ENCODE measurements at places on chromosomes 3 and 15.

- DNase-seq, result no peak
Measured at GRCh38 chr15:66646308-66646707, 55.7 kb upstream of the SMAD6 start.

DNA sequence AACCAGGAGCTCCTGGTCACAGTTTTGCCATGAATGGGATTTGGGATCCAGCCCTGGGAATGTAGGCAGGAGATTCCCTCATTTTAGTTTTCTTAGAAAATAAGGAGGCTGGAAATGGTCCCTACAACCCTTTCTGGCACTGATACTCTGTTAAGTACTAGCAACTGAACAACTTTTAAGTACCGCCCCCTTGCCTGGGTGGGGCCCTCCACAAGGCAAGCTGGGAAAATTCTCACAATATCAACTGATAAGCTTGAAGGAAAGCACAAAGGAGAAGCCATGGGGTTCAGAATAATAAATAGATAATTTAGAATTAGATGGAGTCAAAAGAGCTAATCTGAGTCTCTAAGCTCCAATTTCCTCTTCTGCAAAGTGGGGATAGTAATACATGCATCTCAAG is 4.2 kb upstream of the DGKG start:
- DNase-seq, result no peak

GRCh38 chr3:150079029-150079739 is 108.5 kb upstream of the PFN2 start:
- no peak for DNase-seq

DNA sequence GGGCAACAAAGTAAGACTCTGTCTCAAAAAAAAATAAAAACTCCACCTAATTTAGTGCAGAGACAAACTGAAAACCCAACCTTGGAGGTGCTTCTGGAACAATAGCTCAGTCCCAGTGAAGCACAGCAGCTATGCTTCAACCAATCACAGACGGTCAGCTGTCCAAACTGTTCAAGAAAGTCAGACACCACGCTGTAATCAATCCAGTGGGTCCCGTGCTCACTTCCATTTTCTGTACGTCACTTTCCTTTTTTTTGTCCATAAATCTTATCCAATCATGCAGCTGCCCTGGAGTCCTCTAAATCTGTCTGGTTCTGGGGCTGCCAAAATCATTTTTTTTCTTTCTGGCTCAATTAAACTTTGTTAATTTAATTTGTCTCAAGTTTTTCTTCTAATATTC is 93.6 kb upstream of the FAM174B start:
- DNase-seq, result no peak

- DNase-seq, result peak; percentile 55
Measured at GRCh38 chr3:155639462-155640055, 105.3 kb downstream of the PLCH1 start.

GRCh38 chr3:171198781-171199472 is 172.4 kb upstream of the SLC2A2 start:
- no peak for DNase-seq

DNA sequence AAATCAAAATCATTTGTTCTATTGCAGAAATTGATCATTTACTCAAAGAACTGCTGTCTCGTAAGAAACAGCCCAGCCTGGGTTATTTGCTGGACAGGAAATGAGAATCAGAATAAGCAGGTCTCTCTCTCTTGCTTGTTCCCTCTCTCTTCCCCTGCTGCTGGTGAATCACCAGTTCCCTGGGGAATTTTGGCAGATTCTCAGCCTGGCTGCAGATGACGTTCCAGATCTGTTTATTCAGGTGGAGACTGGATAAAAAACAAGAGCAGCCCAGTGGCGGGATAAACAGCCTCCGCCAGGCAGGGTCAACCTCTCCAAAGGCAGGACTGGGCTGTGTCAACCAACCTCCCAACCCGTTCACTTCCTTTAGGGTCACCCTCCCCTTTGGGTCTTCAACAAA is 72.1 kb downstream of the LRIG1 start:
- no peak for DNase-seq

GRCh38 chr3:6671363-6671762 is 189.6 kb upstream of the GRM7 start:
- DNase-seq, result no peak

DNA sequence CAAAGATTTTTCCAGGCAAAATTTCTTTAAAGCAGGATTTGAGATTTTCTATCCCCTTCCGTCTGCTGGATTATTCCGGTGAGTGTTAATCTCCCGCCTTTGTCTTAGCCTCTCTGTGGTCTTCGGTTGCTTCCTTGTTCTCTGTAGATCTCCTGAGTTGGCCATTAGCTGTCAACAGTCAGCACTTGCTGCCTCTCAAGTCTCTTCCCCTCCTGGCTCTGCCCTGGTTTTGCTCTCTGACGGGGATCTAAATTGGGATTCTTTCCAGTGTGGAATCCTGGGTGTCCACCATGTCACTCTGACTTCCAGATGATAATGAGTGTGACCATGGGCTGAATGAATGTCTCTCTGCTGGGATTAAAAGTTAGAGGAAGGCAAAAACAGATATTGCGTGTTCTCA is 121.5 kb downstream of the IGF1R start:
- DNase-seq, result no peak

- DNase-seq, result peak; percentile 98
Measured at GRCh38 chr15:66673410-66674322, 28.4 kb upstream of the SMAD6 start.

GRCh38 chr3:38266810-38267209 is 1.2 kb downstream of the SLC22A13 start:
- no peak for DNase-seq

DNA sequence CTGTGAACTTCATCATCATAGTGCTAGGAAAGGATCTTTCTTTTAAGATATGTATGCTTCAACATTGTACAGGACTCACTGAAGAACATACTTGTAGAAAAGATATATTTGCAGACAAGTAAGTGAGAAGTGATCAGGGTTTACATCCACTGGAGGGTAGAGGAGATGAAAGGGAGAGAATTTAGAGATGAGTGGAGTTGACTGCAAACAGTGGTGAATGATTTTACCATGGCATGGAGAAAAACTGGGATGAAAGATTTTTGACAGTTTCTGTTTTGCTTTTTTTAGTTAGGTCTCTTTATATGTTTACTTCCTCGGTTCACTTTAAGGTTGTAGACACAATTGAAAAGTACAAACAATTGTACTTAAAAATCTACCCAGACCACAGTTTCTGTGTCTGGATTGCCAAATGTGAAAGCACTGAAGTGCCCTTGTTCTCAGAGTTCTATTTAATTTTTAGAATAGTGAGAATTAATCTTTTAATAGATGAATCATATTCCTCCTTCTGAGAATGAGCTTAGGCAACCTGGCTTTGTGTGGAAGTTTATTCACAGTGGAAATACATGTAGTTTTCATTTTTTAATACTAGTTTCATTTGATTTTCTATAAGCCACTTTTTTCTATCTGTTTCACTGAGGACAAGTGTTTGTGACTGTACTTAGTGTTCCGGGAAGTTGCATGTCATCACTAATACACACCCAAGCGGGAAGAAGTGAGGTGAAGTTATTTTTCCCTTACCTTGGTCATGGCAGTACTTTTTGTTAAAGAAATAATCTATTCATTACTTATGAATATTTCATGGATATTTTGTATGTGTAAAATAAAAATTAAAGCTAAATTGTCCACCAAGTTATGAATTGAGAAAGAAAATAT is 1.8 kb upstream of the GPR171 start:
- DNase-seq, result no peak

- DNase-seq, result peak; percentile 9
Measured at GRCh38 chr15:31471731-31472430, 145.2 kb downstream of the KLF13 start.

- no peak for DNase-seq
Measured at GRCh38 chr15:75073197-75073596, 49.8 kb downstream of the PPCDC start.

- no peak for DNase-seq
Measured at GRCh38 chr3:105788593-105788992, 80.2 kb downstream of the CBLB start.

DNA sequence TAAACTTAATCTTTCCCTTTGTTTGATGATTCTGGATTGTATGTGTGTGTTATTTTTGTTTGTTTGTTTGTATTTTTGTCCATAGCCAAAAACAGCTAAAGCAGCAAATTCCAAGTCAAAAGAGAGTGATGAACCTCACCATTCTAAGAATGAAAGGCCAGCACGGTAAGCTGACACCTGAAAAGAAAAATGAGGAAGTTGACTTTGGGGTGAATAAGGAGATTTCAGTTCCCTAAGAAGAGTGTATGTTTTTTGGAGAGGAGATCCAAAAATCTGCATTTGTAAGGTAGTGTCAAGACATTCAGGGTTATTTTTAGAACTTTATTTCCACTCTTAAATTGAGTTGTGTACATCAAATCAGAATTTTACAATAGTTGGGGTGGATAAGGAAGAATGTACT is 52.3 kb upstream of the UTS2B start:
- DNase-seq, result no peak

DNA sequence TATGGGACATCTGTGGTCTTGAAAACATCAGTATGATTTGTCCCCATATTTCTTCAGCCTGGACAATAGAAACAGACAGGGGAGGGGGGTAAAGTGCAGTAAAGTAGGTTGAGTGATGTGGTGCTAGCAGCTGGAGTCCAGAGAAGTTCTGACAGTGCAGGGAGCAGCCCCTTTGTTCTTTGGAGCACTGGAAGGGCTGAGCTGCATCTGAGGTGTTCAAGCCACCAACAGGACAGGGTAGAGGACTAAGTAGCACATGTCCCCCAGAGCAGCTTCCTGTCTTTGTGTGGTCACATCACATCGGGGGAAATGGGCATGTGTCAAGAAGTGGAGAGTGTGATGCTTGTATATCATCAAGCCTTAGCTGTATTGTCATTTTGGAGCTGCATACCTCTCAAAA is 12.1 kb downstream of the MRPS22 start:
- no peak for DNase-seq

DNA sequence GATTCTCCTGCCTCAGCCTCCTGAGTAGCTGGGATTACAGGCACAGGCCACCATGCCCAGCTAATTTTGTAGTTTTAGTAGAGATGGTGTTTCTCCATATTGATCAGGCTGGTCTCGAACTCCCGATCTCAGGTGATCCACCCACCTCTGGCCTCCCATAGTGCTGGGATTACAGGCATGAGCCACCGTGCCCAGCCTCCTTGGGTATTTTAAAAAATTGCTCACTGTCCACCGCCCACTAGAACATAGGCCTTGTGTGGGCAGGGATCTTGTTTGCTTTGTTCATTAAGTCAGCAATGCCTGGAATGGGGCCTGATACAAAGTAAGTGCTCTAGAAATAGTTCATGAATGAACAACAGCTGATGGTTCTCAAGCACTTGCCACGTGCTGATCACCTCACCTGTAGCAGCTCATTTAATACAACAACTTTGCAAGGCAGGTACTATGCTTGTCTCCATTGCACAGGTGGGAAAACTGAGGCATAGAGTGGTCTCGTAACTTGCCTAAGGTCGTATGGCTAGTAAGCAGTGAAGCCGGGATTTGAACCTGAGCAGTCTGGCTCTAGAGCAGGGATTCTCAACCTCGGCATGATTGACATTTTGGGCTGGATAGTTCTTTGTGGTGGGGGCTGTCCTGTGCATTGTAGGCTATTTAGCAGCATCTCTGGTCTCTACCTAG is 12.7 kb upstream of the CTSH start:
- DNase-seq, result peak; percentile 25

- peak; percentile 32 for DNase-seq
Measured at GRCh38 chr3:53822331-53822741, 23.9 kb downstream of the CHDH start.

- no peak for DNase-seq
Measured at GRCh38 chr3:184489268-184489841, 72.2 kb upstream of the EPHB3 start.

- DNase-seq, result no peak
Measured at GRCh38 chr3:120338517-120338916, 10.6 kb downstream of the LRRC58 start.

- DNase-seq, result no peak
Measured at GRCh38 chr15:87490666-87491065, 765.9 kb downstream of the NTRK3 start.

DNA sequence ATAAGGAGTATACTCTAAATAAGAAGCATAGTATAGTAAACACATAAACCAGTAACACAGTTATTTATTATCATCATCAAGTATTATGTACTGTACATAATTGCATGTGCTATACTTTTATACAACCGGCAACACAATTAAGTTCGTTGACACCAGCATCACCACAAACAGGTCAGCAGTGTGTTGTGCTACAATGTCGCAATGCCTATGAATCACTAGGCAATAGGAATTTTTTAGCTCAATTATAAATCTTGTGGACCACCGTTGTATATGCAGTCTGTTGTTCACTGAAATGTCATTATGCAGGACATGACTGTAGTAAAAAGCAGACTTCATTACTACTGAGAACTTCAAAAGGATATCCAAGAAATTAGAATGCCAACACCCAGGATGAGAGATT is 177.0 kb downstream of the PDCD6IP start:
- no peak for DNase-seq

DNA sequence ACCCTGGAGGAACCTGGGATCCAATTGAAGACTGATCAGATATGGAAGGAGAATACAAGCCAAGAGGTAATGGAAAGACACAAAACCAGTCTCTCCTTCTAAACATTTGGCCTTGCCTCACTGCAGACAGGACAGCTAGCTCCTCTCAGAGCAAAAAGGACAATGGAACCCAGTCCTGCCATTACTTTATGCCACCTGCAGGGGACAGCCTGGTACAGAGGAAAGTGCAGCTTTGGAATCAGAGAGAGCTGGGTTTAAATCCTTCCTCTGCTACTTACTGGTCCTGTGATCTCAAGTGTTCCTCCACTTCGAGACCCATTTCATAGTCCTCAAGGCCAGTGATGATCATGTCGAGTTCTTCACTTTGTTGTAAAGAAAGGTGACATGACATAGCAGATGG is 159.4 kb upstream of the SMAD3 start:
- peak; percentile 58 for DNase-seq

- DNase-seq, result no peak
Measured at GRCh38 chr3:18419232-18419631, 5.9 kb downstream of the SATB1 start.

- DNase-seq, result no peak
Measured at GRCh38 chr3:143237077-143237627, 117.6 kb downstream of the CHST2 start.

DNA sequence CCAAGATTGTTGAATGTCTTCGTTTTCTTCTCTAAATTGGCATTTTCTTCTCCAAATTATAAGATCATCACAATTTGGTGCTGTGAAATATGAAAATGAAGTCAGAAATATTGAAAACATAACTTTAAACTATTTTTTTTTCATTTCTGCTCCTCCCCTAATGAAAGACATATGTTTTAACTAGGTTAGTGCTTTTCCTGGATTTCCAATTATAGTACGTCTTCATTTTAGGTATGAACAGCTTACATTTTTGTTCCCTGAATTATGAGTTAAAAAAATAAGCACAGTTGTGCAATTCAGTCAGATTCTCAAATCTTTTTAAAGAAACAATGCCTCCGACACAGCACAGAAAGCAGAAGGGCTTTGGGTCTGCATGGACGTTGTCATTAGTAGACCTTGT is 83.5 kb upstream of the CFAP20DC start:
- no peak for DNase-seq

DNA sequence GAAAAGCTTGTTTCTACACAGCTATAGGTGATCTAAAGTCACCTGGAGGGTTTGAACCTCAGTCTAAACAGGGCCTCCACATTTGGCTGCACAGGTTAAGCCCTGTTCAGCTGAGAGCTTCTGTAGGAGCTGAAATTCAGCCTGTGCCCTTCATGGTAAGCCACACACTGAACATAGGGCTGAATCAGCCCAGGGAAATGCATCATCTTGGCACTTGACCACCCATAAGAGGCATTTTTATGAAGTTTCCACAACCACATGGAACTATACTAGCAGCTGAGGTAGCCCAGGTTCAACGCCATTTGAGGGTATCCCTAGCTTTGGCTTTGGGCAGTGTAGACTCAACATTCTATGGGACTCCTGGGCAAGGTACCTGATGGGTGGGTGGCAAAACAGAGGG is 126.8 kb downstream of the FAM174B start:
- no peak for DNase-seq

Data from endodermal cell (in vitro differentiated cells).